ENCODE measurements at places on chromosomes 16 and 17.

DNA sequence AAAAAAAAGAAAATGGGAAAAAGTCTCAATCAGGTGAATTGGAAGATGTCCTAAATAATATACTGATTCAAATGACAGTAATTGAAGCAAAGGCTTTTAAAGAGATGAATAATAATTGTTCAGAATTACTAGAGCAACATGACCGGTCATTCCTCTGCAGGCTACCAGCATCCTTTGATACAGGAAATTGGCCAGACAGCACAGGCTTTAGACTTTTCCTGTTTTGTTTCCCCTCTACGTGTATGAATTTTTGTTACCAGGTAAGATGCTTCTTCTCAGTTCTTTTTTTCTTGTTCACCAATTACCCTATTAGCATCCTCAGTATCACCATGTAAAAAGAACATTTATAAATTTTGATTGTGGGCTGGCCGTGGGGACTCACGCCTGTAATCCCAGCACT lies 77.5 kb downstream of the RPGRIP1L start:
- DNase-seq, result no peak

DNA sequence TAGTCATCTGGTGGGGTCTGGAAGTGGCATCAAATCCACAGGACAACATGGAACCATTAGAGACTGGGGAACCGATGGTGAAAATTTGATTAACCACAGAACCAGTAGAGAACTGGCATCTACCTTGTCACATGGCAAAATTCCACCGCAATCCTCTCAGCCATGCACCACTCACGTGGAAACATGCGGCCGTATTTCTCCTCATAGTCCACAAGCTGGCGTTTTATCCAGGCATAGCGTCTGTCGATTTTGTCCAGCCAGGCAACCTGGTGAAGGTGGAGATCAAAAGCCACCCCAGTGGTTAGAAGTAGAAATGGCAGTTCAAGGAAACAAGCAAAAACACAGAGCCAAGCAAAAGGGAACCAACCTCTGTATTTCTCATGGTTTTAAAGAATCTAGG lies 87.6 kb downstream of the VPS53 start:
- DNase-seq, result no peak

DNA sequence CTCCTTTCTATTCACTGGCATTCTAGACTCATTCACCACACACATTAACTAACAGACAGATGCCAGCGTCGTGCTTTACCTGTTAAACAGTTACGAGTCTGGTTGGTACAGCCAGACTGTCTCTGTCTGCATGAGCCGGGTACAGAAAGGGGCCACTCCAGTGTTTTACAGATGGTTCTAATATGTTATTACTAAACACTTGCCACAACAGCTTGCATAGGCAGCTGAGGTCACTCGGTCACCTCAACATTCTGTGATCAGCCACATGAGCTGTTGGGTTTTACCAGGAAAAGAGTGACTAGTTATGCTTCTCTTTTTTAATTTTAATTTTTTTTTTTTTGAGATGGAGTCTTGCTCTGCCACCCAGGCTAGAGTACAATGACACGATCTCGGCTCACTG lies 25.2 kb downstream of the CD300A start:
- no peak for DNase-seq

GRCh38 chr16:67979955-67980678 lies at the start of gene DPEP3:
DPEP3 (minus strand) TSS chr16:67980499; CDS start chr16:67980380, 119 bp downstream.
- no peak for DNase-seq

GRCh38 chr16:31486045-31486444 lies 3.1 kb downstream of the SLC5A2 start:
- no peak for DNase-seq

- no peak for DNase-seq
These were observed 9.1 kb upstream of the PLCG2 start for GRCh38 chr16:81770008-81770407.

- no peak for DNase-seq
These were observed 2.3 kb downstream of the TAOK2 start for GRCh38 chr16:29975811-29976511.

- DNase-seq, result no peak
These were observed 2.7 kb upstream of the GJC1 start for GRCh38 chr17:44832805-44833204.

- DNase-seq, result peak; percentile 32
These were observed 19.6 kb upstream of the KANSL1 start for GRCh38 chr17:46212634-46213435.

DNA sequence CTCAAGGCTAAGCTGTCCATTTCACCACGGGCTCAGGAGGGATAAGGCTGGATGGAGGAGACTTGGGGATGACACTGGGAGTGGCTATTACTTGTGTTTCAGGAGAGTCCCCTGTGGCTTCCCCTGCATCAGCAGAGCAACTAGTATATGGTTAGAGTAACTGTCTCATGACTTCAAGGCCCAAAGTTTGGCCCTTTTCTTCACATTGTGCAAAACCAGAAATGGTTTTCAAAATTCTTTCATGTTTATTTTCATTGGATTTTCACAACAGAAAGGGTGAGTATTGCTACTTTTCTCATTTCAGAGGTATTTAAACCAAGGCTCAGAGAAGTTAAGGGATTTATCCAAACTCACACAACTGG lies 18.1 kb upstream of the TAC4 start:
- no peak for DNase-seq

DNA sequence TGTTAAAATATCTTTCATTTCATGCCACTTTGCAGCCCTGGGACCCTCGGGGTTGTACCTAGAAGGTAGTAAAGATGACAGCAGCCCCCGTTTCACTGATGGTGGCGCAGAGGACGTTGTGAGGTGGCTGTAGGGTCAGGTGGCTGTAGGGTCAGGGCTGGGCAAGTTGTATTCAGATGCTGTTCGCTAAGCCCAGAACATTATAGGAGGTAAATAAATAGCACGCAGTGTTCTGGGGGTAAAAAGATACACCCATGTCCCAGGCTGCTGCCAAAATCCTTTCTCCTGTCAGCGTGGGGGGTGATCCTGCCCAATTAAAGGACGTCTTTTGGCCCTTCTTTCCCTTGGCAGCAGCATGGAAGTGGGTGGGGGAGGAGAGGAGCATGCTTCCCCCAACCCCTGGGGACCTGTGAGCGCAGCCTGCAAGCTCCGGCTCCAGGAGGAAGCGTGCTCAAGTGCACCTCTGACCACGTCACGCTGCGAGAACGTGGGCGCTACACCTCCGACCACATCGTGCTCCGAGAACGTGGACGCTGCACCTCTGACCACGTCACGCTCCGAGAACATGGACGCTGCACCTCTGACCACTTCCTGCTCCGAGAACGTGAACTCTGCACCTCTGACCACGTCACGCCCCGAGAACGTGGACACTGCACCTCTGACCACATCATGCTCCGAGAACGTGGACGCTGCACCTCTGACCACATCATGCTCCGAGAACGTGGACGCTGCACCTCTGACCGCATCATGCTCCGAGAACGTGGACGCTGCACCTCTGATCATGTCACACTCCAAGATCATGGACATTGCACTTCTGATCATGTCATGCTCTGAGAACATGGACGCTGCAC lies 182.1 kb downstream of the RPTOR start:
- no peak for DNase-seq

DNA sequence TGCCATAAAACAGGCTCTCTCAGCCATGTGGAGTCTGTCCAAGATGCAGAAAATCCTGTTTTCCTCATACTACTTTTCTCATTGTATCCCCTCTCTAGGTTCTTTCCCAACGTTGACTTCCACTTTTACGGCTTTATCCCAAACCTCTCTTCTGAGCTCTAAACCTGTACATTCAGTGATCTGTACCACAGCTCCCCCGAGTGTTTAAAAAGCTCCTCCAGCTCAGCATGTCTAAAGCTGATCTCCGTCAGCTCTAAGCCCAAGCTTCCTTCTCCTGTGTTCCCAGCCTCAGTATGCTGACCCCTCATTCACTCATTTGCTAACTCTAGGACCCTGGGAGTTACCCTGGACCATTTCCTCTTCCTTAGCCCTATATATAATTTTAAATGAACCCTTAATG lies 144.6 kb downstream of the DNAH9 start:
- DNase-seq, result no peak

DNA sequence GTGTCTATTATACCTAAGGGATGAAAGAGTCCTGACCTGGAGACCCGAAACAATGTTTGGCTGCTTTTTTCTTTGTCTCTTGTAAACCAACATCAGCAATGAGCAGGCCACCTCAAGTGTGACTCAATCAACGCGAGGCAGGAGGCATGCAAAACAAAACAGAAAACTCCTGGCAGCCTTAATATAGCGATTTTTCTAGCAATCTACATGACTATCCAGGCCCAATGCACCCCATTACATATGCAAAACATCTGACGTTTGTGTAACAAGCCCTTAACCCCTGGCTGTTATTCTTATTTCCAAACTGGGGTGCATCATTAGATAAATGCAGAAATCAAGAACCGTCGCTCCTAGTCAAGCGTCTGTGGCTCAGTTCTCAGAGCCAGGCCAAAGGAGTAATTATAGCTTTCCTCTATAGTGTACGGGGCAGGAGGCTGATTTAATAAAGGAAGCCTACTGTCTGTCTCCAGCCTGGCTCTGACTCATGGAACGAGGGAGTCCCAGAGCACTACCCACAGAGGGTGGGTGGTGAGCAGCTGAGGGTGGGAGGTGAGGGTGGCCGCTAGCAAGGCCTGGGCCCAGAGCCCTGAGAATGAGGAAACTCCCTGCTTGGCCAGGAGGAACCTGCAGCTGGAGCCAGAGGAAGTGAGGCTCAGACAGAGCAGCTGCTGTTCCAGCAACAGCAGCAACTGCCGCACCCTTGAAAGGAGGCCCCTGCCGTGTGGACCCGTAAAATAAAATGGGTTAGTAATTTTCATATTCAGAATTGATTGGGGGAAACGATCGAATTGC lies 43.9 kb downstream of the CHD9 start:
- DNase-seq, result peak; percentile 36

- DNase-seq, result no peak
These were observed 94.3 kb downstream of the SSH2 start for GRCh38 chr17:29835435-29836351.

DNA sequence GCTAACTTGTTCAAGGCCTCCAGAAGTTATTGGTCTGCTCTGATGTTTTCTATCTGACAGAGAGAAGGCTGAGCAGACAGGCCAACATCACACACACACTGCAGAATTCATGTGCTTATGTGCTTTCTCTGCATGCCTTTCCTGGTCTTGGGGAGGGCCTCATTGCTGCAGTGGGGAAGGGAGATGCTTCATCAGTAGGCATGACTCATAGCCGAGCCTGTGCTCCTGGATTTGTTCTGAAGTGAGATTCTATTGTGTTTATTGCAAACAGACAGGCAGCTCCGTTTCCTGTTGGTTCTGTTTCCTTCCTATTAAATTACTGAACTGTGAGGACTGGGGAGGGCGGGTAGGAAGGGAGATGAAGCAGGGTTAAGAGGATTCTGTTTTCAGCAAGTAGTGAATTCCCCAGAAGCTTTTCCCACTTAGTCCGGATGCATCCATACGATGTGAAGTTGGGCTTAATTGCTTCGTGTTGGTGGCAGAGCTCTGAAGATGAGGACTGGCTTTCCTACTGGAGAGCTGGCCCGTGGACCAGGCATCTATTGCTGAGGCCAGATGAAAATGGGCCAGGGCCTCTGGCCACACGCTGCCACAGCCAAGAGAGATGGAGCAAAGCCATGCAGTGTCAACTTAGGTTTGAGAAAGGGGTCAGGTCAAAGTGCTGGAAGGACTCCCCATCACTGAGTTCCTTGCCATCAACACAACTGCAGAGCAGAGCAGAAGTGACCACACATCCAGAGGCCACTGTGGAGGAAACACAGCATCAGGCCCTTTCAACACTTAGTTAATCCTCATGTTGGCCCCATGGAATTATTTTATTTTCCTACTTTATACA lies 179.3 kb downstream of the UTP18 start:
- no peak for DNase-seq

DNA sequence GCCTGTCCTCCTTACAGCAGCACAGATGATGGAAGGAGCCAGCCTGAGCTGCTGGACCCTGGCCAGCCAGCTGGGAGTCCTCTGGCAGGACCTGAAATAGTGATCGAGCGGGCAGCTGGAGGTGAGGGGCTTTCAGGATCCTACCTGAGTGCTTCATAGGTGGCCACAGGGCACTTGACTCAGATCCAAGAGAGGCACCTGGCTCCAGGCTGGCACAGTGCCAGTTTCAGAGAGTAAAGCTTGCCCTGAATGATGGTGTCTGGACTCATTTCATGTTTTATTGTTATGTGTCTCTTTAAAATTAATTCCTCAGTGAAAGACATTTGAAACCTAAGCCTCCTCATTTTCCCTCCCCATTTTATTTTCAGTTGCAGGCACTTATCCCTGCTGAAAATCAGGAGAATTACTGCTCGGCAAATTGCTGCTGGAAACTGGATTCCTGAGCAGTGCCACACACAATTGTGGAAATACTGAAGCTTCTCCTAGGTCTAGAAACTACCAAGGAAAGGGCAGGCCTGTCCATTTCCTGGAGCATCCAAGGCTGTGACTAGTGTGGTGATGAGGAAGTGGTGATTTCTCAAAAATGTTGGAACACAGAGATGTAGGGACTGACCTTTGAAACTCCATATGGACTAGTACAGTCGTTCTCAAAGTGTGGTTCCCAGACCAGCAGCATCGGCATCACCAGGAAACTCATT lies 16.1 kb upstream of the ADAMTS18 start:
- no peak for DNase-seq

DNA sequence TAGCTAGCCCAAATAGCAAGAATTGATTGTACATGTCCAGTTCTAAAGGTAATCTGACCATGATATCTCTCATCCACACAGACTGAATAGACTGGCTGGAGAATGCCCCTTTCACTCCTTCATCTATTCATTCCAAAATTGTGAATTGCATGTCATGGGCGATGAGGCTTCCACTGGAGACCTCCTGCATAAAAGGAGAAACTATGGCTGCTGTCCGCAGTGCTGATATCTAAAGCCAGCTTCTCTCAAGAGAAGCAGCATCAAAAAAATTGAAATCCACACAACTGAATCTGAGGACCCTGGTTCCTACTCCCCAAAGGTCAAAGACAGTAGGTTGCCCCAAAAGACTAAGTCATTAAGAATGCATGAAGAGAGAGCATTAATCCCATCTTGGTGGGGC lies 7.9 kb upstream of the SCNN1G start:
- DNase-seq, result no peak

- DNase-seq, result no peak
These were observed 2.4 kb downstream of the PPM1D start for GRCh38 chr17:60602385-60602742.

DNA sequence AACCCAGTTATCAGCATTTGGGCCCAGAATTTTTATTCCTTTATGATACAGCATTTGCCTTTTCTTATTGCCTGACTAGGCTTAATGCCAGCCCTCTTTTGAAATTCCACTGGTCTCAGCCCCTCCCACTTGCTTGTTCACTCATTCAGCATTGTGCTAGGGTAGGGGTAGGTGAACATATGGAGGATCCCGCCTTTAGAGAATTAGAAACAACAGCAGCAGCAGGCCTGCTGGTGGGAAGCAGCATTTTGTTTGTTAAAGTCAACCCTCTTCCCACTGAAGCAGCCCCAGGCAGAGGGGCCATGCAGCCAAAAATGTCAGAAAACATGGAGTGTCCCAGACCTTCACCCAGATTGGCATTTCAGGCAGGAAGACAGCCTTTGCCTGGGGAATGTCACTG lies 1355.2 kb downstream of the CDH8 start:
- DNase-seq, result no peak

DNA sequence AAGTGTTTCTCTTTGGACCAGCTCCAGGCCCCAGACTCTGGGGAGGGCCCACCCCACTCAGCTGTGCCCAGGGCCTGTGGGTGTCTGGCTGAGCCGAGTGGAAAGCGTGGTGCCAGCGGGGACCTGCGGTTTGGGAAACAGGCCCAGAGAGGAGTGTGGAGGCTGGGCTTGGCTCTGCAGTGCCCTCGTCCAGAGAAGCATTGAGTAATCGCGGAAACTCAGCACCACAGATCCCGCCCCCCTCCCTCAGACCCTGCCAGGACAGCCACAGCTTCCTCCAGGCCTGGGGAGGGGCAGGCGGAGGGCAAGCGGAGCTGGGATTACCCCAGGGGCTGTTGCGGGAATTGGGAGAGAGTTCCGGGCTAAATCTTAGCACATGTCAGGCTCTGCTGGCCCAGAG lies 14.6 kb upstream of the PITPNA start:
- no peak for DNase-seq
